ENCODE measurements at places on chromosomes 16 and 17.

DNA sequence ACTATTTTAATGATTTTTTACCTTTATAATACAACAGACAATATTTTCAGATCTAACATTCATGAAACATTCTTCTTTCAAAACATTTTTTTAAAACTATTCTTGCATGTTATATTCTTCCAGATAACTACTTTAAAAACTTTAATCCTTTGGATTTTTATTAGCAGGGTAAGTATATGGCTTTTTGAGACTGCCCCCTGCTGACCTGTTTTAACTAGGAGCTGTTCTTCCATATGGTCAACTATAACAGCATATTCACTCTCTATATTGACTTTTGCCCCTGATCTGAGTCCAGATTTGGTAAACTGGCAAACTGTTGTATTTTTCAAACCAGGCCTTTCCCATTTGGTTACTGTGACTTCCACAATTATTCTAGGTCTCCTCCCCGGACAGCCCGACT, 16.5 kb downstream of the ZNF18 start:
- no peak for DNase-seq

DNA sequence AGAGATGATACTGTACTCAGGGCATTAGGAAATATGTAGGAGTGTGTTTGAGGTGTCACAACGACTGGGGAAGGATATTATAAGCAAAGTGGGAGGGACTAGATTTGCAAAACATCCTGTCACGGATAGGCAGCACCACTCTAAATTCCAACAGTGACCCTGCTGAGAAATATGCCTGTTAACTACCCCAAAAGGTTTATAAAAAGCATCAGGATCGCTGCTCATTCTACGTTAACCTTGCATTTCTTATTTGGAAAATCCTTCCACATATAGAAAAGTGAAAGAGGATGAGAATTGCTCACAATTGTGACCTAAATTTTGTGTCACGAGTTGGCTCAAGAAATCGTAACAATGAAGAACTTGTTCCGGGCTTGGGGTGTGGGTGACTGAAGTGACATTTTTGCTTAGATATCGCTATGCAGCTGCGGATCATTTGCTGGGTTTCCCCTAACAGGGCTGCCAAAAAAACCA, 51.6 kb downstream of the N4BP1 start:
- DNase-seq: no peak

DNA sequence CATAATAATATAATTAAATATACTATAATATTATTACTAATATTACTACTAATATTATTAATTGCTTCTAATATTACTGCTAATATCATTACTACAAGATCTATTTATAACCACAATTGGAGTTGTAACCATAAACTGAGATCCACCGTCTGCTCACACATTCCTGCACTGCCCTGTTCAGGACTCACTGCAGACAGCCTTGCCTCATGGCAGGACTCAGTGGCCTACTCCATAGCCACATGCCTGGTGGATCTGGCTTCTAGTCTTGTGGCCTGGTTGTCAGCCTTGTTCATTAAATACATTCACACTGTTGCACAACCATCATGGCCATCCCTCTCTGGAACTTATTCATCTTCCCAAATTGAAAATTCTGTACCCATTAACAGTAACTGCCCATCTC, 48.0 kb downstream of the SRL start:
- no peak for DNase-seq

DNA sequence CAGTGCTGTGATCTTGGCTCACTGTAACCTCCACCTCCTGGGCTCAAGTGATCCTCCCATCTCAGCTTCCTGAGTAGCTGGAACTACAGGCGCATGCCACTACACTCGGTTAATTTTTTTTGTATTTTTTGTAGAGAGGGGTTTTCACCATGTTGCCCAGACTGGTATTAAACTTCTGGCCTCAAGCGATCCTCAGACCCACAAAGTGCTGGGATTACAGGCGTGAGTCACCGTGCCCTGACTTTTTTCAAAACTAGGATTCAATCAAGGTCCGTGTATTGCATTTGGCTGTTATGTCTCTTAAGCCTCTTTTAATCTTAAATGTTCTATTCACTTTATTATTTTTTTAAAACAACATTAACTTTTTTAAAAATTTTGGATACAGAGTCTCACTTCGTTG, 4.3 kb upstream of the CCL22 start:
- DNase-seq: no peak

- DNase-seq: no peak
Observed at GRCh38 chr16:75114179-75114945, 2.2 kb downstream of the LDHD start.

DNA sequence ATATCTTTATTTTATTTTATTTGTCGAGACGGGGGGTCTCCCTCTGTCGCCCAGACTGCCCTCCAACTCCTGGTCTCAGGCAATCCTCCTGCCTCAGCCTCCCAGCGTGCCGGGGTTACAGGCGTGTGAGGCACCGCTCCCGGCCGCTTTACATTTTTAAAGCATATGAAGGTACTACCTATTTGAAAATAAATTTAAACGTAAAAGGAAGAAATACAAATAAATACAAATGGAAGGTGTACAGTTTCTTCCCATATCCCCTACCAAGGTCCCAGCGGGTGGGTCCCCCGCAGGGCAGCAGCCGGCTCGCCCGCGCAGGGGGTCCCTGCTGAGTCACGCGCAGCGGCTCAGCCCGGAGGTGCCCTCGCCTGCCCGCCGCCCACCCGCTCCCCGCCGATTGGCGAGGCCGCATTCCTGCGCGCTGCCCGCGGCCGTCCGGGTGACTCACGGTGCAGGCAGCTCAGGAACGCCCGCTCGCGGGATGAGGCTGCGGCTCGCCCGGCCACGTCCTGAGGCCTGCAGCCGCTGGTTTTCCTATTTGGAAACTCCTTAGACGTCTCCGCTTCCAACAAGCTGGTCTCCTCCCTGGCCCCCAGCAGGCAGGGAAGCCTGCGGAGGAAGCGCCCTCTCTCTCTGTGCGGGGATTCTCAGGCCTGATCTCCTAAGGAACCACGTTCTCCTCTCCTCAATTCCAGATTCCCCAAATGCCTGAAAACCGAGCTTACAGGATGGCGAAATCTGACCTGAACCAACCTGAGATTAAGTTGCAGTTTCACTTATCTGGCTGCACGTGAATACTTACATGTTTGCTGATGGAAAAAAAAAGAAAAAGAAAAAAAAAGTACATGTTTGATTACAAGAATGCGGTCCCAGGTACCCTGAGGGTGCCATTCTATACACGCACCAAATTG, 54.8 kb upstream of the MAP3K14 start:
- no peak for DNase-seq

- DNase-seq: no peak
Observed at GRCh38 chr17:62816282-62816839, 8.2 kb upstream of the MARCHF10 start.

DNA sequence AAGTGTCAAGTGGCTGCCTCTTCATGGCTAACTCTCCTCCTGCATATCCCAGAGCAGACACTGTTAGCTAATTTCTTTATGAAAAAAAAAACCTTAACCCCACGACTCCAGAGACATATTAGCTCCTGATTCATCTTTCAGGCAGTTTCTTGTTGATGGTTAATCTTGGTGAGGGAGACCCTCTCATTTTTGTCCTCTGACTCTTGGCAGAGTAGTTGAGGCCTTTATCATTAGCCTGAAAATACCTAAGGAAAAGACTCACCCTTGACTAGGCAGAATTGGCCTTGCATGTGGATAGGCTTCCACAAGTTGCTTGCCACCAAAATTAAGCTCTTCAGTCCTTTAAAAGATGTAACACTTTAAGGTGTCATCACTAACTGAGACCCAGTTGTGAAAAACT, 4.0 kb downstream of the CRYBA1 start:
- DNase-seq: no peak

DNA sequence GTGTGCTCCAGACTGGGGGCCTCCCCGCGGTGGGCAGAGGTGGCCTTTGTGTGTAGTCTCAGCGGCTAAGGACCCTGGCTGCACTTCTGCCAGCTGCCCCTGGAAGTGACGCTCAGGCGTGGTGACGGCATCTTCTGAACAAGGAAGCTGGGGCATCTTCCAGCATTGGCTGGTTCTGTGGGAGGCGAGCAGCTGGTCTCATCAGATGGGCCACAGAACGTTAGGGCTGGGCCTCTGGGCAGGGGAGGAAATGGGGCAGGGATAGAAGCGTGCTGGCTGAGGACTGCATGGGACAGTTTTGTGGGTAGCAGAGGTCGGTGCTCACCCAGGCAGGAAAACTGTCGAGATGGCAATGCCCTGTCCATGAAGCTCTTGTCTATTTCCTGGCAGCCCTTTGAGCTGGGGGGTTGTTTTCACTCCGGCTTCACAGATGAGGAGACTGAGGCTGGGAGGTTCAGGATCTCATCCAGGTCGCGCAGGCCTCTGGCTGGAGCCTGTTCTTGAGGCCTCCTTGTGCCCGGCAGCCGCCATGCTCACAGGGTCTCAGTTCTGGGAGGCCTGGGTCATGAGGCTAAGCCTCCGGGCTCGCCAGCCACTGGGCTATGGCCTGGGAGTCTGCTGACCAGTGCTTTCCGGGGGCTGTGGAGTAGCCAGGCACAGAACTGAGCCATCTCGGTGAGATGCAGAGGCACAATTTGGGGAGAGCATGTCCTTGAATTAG, 16.3 kb downstream of the IRF8 start:
- DNase-seq: no peak

DNA sequence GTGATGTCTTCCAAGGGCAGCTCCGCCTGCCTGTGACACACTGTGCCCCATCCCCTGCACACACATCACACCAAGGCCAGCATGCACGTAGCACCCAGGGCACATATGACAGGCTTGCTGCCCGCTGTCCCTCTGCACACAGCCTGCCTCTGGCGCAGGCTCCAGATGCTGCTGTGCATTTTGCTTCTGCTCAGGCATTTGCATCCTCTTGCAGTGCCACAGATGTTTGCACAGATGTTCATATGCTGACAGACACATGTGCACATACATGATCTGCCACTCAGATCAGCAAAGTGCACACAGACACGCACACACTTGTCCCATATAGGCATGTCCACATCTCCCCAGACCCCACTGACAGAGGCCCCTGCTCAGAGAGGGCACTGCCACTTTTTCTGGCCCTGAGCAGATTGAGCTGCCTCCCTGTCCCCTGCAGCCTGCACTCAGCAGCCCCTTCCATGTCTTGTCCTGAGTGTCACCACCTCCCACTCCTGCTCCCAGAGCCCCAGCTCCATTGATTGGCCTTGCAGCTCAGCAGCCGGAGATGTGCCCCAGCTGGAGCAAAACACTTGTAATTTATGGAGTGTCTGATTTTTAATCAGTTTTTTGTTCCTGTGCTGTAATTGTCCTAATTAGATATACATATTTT, 115.1 kb upstream of the RPL38 start:
- no peak for DNase-seq

GRCh38 chr17:75822800-75823166, 21.4 kb downstream of the UNC13D start:
- no peak for DNase-seq

GRCh38 chr17:49108318-49108717, 24.3 kb upstream of the B4GALNT2 start:
- DNase-seq: no peak

GRCh38 chr17:7836596-7837407, 2.8 kb downstream of the KDM6B start:
- no peak for DNase-seq

GRCh38 chr16:87584975-87585374, 17.3 kb upstream of the JPH3 start:
- DNase-seq: no peak

GRCh38 chr16:3769013-3769412, 51.7 kb upstream of the TRAP1 start:
- no peak for DNase-seq

DNA sequence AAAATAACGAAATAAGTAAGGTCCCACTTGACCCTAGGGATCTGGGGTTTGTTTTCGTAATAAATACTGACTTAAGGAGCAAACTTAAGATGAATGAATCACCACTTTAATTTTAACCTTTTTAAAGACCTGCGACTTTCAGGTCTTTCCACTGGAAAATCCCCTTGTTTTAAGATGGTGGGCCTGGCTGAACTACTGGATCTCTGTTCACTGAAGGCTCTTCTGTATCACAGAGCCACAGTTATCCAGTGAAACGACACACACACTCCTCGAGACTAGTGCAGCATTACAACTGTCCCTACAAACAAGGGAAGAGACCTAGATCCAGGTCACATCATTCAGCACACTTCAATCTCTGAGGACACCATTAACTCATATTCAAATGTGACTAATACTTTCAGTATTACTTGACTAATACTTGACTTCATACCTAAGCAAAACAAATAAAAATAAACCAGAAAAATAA, 299.0 kb downstream of the CEP112 start:
- no peak for DNase-seq

GRCh38 chr16:10037751-10038150, 144.5 kb downstream of the GRIN2A start:
- no peak for DNase-seq

DNA sequence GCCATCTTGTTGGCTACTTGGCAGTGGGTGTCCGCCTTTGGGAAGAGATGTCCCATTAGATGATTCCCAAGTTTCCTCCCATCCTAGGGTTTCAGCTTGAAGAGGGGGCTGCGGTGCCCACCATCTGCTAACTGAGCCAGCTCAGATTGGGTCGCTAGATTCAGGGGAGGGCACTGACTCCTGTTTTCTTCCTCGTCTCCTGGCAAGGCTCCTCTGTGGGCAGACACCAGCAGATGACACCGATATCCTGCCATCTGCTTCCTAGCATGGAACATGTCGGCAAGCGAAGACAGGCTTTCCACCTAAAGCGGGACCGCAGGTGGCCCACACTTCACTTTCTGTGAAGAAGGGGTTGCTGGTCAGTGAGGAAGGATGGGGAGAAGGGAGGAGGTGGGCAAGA, 27.3 kb downstream of the C17orf75 start:
- no peak for DNase-seq

DNA sequence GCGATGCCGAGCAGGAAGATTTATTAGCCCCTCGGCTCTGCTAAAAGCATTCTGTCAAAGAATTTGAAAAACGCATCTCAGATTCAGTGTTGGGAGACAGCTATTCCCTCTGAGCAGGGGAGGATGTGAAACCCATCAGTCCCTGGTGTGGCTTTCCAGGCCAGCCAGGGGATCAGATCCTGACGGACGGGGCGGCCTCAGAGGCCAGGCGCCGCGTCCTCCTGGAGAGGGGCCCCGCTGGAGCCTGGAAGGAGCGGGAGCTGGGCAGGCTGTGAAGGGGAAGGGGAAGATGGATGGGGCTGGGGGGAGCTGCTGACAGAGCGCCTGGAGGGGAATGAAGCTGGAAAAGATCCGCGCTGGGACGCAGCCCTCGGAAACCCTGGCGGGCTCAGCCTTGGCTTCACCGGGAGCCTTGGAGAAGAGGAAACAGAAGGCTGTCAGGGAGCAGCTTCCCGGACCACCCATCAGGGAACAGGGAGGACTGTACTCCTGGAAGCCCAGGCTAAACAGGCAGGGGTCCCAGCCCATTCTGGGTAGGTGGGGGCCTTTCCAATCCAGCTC, 358.0 kb downstream of the C16orf95 start:
- DNase-seq: no peak

GRCh38 chr16:11329071-11329491, 16.2 kb upstream of the RMI2 start:
- no peak for DNase-seq

DNA sequence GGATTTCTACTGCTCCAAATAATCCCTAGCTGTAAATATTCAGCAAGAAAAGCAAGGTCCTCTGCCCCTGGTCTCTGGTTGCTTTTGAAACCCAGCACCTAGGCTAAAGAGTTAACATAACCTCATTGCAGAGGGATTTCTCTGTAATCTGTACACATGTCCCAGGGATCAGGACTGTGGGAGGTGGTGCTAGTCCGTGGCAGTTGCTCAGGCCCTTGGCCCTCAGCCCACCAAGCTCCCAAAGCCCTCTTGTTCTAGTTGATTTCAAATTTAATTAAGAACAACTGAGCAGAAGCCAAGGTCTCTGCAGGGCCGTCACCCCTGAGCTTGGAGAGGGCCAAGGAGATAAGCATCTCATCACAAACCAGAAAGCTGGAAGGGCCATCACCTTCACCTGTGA, 181.1 kb downstream of the SOX9 start:
- DNase-seq: no peak

Measured in forelimb muscle (tissue), 1 donor.